ENCODE measurements at places on chromosomes 13 and 19.

- no peak for DNase-seq
Measured at GRCh38 chr19:55640577-55641425, at the start of gene ZNF580. TSS of gene ZNF580 (plus strand) at chr19:55641002. CDS start at chr19:55642509, 1,507 bp downstream.

DNA sequence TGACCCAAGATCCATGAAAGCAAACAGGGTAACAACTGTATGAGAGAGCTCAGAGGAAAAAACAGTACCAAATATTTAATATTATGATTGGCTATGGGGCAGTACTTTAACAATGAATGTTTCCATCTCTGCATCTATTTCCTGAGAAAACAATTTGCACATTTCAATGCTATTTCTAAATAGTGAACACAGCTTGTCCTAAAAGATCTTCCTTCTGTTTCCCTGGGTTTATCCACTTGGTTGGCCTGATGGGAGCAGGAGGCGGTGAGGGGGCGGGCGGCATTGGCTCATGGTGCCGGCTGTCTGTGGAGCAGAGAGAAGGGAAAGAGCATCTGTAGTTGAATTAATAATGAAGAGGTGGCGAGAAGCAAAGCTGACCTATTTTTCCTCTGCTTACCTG is 291.4 kb downstream of the DCLK1 start:
- DNase-seq = no peak

DNA sequence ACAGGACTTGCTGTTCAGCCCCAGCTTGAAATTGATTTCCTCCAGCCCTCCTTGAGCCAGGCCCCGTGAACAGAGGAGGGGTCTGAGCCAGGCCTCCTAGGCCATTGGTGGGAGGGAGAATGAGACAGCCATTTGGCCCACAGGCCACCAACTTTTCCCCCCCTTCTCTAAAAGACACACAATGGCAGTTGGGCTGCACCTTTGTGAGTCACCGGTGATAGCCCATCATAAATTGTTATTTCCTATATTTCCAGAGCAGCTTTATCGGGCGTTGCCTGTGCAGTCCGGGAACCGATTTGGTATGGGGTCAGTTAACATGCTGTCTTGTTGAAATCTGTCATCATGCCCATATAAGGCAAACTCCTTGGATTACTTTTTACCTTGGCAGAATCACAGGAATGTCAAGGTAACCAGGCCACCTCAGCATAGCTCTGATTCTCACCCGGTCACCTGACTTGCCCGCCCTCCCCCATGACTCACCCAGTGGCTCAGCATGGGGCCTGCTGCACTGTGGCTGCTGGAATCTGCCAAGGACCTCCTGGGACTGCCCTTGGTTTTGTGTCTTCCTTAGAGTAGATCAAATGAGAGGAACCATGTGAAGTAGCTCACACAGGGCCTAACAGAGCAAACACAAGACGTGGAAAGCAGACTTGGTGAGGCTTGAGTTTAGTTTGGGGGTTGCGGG is 36.1 kb downstream of the ACTN4 start:
- peak; percentile 99 for DNase-seq

DNA sequence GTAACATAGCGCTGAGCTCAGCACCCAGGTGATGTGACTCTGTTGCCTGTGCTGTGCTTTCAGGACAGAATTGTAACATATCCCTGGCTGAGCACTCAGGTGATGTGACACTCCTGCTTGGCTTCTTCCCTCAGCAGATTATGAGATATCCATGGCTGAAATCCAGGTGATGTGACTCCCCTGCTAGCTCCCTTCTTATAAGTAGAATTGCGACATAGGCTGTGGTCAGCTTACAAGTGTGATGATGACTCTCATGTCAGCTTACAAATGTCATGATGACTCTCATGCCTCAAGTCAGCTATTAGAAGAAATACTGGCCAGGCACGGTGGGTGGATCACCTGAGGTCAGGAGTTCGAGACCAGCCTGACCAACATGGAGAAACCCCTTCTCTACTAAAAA is 14.3 kb upstream of the ZNF429 start:
- no peak for DNase-seq

- no peak for DNase-seq
Measured at GRCh38 chr13:59914556-59914955, 249.2 kb downstream of the DIAPH3 start.

- DNase-seq = no peak
Measured at GRCh38 chr13:47794963-47795362, 206.1 kb downstream of the SUCLA2 start.

DNA sequence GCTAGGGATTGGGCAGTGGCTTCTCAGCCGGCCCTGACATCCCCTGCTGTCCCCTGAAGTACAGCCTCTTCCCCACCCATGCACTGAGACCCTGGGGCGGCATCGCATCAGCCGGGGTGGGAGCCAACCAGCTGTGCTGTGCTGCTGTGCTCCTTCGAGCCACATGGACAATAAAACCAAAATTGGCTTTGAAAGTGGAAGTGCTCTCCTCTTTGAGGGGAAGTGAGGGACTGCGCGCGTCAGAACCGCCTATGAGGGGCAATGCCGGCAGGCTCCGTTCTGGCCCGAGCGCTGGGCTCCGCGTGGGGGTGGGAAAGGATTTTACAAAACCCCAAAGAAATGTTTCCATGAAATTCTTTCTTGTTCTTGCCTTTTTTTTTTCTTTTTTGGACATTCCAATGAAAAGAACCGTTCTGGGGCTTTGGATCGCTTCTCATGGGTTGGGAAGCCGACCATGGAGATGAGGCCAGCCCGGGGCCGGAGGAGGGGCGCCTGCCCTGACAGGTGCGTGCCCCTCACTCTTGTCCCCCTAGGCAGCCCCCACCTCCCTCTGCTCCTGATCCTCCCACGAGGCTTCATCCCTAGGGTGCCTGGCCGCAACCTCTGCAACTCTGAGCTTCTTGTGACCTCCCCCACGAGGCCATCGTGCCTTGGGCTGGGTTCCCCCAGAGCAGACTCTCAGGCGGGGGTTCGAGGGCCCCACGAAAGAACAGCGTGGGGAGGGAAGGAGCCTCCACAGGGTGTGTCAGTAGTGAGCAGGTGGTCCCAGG is 22.6 kb downstream of the KLHL26 start:
- DNase-seq = no peak

DNA sequence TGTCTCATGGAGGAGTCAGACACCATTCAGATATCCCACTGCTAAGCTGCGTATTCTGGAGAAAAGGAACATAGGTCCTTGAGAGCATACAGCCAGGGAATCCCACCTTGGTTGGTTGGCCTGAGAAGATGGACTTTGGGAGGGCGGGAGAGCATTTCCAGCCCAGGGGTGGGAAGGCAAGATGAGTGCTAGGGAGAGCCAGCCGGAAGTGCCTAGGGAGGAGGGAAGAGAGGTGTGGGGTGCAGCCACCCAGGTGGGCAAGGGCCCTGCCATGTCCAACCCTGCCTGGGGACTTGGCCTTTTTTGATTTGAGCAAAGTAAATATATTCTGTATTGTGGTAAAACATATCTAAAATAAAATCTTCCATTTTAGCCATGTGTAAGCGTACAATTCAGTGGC is 19.7 kb downstream of the SIAH3 start:
- DNase-seq = no peak

DNA sequence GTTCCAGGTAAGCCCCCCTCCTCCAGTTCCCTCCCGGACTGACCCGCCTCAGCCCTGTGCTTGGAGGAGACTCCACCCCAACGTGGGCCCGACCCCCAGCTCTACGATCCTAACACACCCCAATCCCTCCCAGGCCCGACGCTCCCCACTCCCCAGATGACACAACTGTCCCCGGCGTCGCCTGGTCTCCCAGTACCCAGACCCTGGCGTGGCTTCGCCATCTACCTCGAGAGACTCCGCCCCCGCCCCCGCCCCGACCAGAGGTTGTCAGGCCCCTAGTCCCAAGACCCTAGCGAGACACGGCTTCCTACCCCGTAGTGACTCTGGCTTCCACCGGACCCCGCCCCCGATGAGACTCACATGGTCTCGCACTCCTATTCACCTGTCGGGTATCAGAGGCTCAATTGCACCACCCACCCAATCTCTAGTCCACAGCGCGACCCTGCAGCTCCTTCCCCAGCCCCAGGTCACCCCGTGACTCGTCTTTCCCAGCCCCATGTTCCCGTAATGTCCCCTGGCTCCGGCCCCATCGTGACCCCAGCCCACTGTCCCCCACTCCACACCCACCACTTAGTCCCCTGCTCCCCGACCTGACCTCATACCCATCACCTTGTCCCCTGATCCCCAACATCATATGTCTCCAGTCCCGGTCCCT is 2.9 kb downstream of the CD37 start:
- DNase-seq = no peak

GRCh38 chr13:37546087-37546486 is 52.5 kb downstream of the POSTN start:
- no peak for DNase-seq
